Kidney (tissue), 22 donors: ENCODE measurements at places on chromosomes 3 and 15. TPM values are rescaled to one million over a fixed set of nuclear protein-coding genes. Genes with fewer than 3 reads are reported as not detected.

The PEX5L gene
- not detected for total RNA-seq

The ZNF662 gene
- total RNA-seq = 12.8 TPM

The FOXB1 gene
- not detected for total RNA-seq

The LMOD3 gene
- 0.09 TPM for total RNA-seq

The MESP2 gene
- total RNA-seq = 0.47 TPM

The SLC12A8 gene
- total RNA-seq = 29.1 TPM

The ITIH1 gene
- 0.22 TPM for total RNA-seq

The ACTRT3 gene
- 2.9 TPM for total RNA-seq

The ARL13B gene
- 12.5 TPM for total RNA-seq

The NEK11 gene
- 13.2 TPM for total RNA-seq

The P2RY14 gene
- total RNA-seq = 2.4 TPM

The RARB gene
- 14.7 TPM for total RNA-seq

The AGBL1 gene
- total RNA-seq = not detected

The MORC1 gene
- total RNA-seq = 0.06 TPM

The PLA2G4E gene
- not detected for total RNA-seq

The LTK gene
- 0.91 TPM for total RNA-seq

The PIGX gene
- total RNA-seq = 19.6 TPM

The SEMA3G gene
- total RNA-seq = 25.7 TPM

The SV2B gene
- total RNA-seq = 3.9 TPM

The PAQR9 gene
- total RNA-seq = 0.09 TPM

The UROC1 gene
- not detected for total RNA-seq

The LRRIQ4 gene
- total RNA-seq = not detected

The CCR1 gene
- total RNA-seq = 13.8 TPM

The OR4F15 gene
- total RNA-seq = 0.13 TPM

The PIGBOS1 gene
- total RNA-seq = 15.9 TPM

The NR1I2 gene
- total RNA-seq = 0.38 TPM

The LRRC31 gene
- 0.76 TPM for total RNA-seq

The CORO2B gene
- 7.9 TPM for total RNA-seq

The ZPLD1 gene
- total RNA-seq = 1.2 TPM

The ILDR1 gene
- 17.7 TPM for total RNA-seq

The DISP2 gene
- 0.69 TPM for total RNA-seq

The ZNF619 gene
- total RNA-seq = 9.0 TPM

The CGNL1 gene
- 81.5 TPM for total RNA-seq

The GOLGA6D gene
- not detected for total RNA-seq

The BFSP2 gene
- 0.41 TPM for total RNA-seq

The ATP8B4 gene
- 12.5 TPM for total RNA-seq

The GOLGA6L7 gene
- total RNA-seq = not detected

The TMEM45A gene
- 3.4 TPM for total RNA-seq

The WDR93 gene
- 2.5 TPM for total RNA-seq

The SELENOS gene
- total RNA-seq = 66.0 TPM
